ENCODE measurements at places on chromosomes 2 and 18. TPM values are rescaled to one million over a fixed set of nuclear protein-coding genes. Genes with fewer than 3 reads are reported as not detected.

C2orf66 gene
- not detected for total RNA-seq

CNDP1 gene
- total RNA-seq = not detected

MDH1 gene
- total RNA-seq = 277 TPM

SLC19A3 gene
- not detected for total RNA-seq

UGT1A9 gene
- total RNA-seq = not detected

PPP1R1C gene
- not detected for total RNA-seq

HES6 gene
- 2.7 TPM for total RNA-seq

SCRN3 gene
- total RNA-seq = 17.0 TPM

PTPRN gene
- 1.2 TPM for total RNA-seq

ZNF24 gene
- total RNA-seq = 21.4 TPM

COL6A3 gene
- total RNA-seq = 1,153 TPM

HIBCH gene
- 30.8 TPM for total RNA-seq

NBEAL1 gene
- 15.2 TPM for total RNA-seq

FEV gene
- total RNA-seq = not detected

ARHGAP28 gene
- 7.5 TPM for total RNA-seq

FIGN gene
- 0.86 TPM for total RNA-seq

CHMP1B gene
- 25.7 TPM for total RNA-seq

AQP12B gene
- total RNA-seq = not detected

CFC1 gene
- not detected for total RNA-seq

TMEM87B gene
- 35.8 TPM for total RNA-seq
